ENCODE measurements at places on chromosomes 16 and 17.
A peak's percentile ranks its signal among the peaks of the same experiment; 100 is the strongest.

GRCh38 chr16:1167276-1168107, 14.6 kb downstream of the CACNA1H start:
- DNase-seq: no peak

- no peak for DNase-seq
These were observed 3.5 kb downstream of the SLC7A6 start for GRCh38 chr16:68267612-68268405.

DNA sequence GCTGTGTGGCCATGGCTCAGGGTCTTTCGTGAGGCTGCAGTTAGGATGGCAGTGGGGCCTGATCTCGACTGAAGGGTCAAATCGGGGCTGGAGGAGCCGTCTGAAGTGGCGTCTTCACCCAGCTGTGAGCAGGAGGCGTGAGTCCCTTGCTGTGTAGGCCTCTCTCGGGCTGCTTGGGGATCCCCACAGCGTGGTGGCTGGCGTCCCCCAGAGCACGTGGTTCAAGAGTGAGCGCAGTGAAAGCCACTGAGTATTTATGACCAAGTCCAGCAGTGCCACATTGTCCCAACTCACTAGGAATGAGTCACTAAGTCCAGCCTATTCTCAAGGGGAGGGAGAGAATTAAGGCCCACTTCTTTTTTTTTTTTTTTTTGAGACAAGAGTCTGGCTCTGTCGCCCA, 11.7 kb upstream of the TCF25 start:
- DNase-seq: no peak

GRCh38 chr16:1450218-1450617, 5.9 kb upstream of the CCDC154 start:
- no peak for DNase-seq

DNA sequence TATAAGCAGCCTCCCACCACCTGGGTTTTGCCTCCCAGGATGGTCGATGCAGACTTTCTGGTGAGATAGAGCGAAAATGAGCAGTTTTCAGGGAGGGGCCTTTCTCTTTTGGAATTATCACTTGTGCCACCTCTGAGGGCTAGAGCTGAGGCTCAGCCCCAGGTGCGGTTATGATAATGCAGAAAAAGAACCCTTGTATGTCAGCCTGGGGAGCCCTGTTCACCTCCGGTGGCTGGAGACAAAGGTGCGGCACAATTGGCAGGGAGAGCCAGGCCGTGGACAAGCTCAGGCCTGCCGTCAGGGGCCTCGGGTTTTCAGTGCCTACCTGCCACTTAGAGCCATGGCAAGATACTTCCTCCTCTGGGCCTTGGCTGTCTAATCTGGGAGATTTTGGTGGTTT, 4.4 kb downstream of the SCPEP1 start:
- no peak for DNase-seq

- DNase-seq: peak; percentile 86
These were observed 12.9 kb downstream of the CMIP start for GRCh38 chr16:81457326-81458133.

GRCh38 chr17:76365256-76365903, 11.7 kb upstream of the PRPSAP1 start:
- no peak for DNase-seq

GRCh38 chr17:42428141-42428944, 5.3 kb upstream of the CAVIN1 start:
- DNase-seq: peak; percentile 82

GRCh38 chr16:25250467-25250866, 7.2 kb downstream of the ZKSCAN2 start:
- no peak for DNase-seq

DNA sequence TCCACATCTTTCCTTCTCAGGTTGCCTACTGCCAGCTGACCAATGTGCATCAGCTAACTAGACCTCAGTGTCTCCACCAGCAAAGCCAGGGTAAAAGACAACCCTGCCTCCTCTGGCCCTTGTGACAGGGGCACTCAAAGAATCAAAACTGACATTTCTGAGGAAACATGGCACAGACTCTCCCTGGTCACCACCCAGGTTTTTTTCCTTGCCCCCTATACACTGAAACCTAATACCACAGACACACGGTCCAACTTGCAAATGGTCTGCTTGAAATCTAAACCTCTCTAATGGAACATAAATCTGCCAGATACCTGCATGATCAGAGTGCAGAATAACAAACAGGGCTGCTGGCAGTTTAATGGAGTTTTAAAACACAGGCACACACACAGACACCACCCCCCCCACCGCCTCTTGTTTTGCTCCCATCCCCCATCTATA, 19.5 kb upstream of the CORO6 start:
- DNase-seq: no peak

- DNase-seq: no peak
These were observed 32.0 kb downstream of the SBK1 start for GRCh38 chr16:28324235-28324886.

DNA sequence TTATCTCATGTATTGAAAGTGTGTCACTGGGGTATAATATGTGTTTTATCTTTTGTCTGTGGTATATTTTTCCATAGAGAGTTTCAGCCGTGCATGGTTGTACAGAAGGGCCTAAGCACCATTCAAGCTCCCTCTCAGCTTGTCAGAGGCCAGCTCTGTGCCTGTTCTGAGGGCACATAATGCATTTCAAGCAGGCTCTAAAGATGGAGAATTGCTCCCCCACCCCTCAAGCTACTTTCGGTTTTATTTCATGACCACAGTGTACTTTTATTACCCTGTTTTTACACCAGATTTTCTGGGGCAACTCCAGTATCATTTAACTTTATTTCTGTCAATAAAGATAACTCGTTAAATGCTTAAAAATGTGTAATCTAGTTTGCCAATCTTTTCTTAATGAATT, 131.7 kb downstream of the SHISA6 start:
- DNase-seq: no peak

DNA sequence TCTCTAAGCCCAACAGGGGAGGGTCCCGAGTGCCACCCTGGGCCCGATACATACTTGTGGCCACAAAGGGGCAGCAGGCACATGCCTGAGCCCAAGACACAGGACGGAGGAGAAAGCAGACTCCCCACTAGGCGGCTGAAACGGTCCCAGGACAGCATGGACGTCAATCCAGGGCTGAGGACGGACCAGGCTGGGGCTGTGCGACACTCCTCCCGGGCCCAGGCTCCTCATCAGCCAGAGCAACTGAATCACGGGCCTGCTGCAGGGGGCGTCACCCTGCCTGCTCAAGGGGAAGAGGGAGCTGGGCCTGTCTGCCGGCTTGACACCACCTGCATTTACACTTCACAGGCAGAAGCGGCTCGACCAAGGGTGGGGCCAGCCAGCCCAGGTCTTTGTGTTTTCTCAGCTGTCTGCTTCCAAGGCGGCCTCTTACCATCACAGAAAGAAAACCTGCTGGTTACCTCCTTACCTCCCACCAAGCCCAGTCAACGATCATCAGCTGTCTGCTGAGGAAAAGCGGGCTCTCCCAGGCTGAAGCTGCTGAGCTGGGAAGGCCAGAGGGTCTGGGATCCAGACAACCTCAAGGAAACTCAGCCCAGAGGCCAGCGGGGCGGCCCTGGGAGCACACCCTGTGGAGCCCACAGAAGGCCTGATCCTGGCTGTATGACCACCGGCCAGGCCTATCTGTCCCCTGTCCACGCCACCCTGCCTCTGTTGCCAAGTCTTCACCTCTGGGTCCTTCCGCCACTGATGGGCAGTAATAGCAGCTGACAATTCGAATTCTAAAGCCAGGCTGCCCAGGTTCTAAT, 26.4 kb downstream of the KIFC3 start:
- DNase-seq: no peak

- peak; percentile 79 for DNase-seq
These were observed 5.1 kb downstream of the KRT13 start for GRCh38 chr17:41500131-41500911.

- DNase-seq: no peak
These were observed 6.0 kb upstream of the MRPL38 start for GRCh38 chr17:75910699-75911098.

GRCh38 chr17:22409160-22409751, 716.9 kb downstream of the KCNJ18 start:
- DNase-seq: no peak

DNA sequence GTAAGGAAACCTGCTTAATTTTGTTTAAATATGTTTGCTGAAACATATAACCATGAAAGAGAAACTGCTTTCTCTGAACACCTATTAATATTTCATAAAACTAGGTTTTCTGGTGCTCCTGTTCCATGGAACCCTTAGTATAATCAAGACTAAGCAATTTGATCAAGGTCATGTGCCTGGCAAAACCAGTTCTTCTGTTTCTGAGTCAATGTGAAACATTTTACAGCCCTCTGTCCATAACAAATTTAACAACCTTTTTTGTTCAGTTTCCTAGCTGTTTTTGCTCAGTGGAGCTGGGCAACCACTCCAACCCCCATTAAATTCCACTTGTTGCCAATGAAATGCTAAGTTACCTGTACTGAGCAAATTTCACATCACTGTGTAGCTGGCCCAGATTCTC, 344.0 kb downstream of the CA10 start:
- no peak for DNase-seq

GRCh38 chr16:69106491-69107315, 1.2 kb downstream of the HAS3 start:
- DNase-seq: no peak

GRCh38 chr16:75323933-75324332, 72.5 kb upstream of the BCAR1 start:
- DNase-seq: no peak

DNA sequence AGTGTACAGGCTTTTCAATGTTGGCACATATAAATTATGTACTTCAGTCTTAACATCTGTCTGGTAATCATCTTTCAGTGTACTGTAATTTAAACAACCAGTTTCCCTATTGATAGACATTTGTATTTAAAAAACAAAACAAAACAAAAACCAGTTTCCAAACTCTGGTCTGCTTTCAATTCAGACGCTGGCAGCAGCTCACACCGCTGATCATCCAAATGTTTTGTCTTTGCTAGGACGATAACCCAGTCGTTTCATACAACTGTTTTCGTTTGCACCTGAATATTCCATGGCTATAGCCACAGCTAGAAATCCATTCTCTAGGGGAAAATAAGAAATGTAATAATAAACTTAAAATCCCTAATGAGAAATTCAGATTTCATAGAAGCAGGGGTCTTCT, 47.8 kb downstream of the RBFOX1 start:
- DNase-seq: no peak

GRCh38 chr17:47742319-47743181, 9.5 kb downstream of the TBX21 start:
- no peak for DNase-seq

GRCh38 chr16:23082161-23082788, 67.0 kb downstream of the USP31 start:
- no peak for DNase-seq

DNA sequence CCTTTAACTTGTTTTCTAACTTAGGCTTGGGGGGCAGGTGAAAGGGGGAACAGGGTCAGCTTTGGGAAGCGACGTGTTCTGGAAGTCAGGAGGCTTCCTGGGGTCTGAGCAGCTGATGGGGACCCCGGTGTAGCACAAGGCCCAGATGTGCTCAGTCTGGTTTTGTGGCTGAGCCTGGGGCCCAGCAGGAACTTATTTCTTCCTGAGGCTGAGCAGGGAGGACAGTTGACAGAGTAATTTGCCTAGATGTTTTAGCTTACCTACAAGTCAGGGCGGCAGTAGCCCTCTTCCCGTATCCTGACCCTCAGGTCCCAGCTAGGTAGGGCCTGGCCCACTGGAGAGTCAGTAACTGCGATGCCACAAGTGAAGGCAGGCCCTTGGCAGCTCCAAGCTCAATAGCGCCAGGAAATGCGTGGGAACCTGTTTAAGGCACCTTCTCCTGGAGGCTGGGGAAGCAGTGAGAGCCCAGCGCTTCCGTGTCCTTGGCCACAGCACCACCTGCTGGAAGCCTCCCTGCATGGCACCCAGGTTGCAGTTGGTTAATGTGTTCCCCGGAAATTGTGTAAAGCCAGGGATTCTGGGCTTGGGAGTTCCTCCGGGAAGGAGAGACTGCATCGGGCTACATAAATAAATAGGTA, 5.2 kb downstream of the CCR7 start:
- peak; percentile 95 for DNase-seq

DNA sequence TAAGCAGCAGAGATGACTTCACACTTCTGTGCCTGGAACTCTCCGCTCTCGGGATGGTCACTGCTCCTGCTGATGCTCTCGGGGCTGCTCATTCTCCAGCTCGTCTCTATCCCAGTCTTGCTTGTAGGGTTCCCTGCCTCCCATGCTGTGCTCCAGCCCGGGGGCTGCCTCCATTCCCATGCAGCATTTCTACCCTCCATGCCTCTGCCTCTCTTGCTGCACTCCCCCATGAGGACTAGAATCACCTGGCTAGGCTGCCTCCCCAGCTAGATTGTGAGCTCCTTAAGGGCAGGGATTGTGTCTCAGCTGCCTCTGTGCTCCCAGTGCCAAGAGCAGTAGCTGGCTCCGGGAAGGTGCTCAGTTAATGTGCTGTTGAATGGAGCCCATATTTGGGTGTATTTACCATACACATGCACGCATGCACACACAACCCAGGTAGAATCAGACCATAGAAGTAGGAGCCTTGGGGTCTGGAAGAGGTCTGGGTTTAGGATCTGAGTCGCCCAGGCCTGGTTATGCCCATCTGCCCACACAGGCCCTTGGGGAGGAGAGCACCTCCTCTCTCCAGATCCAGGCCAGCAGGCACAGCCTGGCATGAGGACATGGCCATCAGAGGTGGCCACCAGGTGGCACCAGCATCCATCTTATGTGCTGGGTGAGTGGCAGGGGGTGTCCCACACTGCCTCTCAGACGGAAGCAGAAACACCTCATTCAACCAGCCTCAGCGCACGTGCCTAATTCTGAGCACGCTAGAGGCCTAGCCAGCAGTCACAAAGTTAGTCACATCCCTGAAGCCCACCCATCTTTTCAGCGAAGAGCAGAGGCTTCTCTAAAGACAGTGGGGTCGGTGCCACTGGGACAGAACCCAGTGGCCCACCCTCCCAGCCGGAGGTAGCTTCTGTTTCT, 9.3 kb downstream of the GIT1 start:
- DNase-seq: peak; percentile 90

- DNase-seq: no peak
These were observed 2.2 kb upstream of the ZNF23 start for GRCh38 chr16:71464231-71464630.

GRCh38 chr16:61929776-61930175, 106.5 kb downstream of the CDH8 start:
- DNase-seq: no peak

DNA sequence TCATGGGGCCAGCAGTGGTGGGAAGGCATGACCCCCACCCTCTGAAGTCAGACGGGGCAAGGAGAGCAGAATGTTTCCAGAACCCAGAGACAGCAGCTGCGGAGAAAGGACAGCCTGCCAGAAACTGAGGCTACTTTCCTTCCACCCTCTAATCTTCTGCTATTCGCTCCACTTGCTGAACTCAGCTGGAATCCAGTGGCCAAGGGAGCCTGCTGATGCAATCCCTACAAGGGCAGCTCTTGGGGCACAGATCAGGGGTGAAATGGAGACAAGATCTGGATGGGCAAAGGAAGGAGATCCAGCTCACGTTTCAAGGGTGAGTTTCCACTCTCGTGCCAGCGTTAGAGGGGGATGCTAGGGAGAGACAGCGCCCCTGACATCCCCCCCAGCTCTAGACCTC, 479.1 kb downstream of the SLC39A11 start:
- no peak for DNase-seq

GRCh38 chr17:77153472-77153871, 12.7 kb downstream of the SEC14L1 start:
- no peak for DNase-seq

Data from urothelium cell line (cell line).